ENCODE measurements at places on chromosomes 13 and 19. TPM values are rescaled to one million over a fixed set of nuclear protein-coding genes. Genes with fewer than 3 reads are reported as not detected.

PTBP1 gene
- total RNA-seq: 137 TPM

TMEM145 gene
- 0.69 TPM for total RNA-seq

COL4A2 gene
- total RNA-seq: 202 TPM

CDX2 gene
- total RNA-seq: not detected

ZNF628 gene
- 1.0 TPM for total RNA-seq

CGB5 gene
- not detected for total RNA-seq

TBXA2R gene
- 7.3 TPM for total RNA-seq

COMMD6 gene
- 243 TPM for total RNA-seq

DNA sequence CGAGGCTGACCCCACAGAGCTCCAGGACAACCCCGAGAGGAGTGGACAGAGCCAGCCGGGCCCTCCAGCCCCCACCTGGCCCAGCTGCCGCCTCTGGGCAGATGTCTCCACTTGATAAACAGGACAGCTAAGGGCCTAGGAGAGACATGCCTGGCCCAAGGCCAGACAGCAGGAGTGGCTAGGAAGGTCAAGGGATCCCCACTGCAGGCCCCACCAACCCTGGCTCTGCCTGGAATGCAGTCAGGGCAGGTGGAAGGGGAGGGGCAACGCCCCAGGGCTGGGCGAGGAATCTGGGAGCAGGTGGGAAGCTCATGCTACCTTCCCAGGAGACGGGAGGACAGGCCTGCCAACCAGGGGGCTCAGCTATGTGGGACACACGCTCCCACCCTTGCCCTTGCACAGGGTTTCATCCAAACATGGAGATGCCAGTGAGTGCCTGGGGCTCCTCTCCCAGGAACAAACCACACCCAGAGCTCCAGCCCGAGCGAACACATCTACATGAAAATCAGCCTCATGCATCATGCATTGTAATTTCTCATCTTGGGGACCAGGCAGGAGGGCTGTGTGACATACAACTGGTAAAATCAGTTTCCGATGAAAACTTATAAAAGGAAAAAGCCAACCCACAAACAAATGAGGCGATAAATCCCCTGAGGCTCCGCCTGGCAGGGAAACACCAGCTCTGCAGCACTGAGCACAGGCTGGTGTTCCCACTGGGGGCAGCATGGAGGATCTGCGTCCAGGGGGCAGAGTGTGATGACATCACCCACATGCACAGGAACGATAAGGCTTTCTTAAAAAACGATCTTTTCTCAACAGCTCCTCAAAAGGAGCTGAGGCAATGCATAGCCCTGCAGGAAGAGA is 25.0 kb downstream of the SH3GL1 start:
- H3K27me3 ChIP-seq: no peaks in the 10 kb centered on the region
- H3K4me3 ChIP-seq: no peak overlapping the region
- H3K36me3 ChIP-seq: no peaks in the 10 kb centered on the region
- H3K4me1 ChIP-seq: peaks cover 22% of the 10 kb centered on the region
- peak overlapping the region; percentile 70 for H3K27ac ChIP-seq

GRCh38 chr19:31718032-31718431 is 368.8 kb upstream of the TSHZ3 start:
- no peaks in the 10 kb centered on the region for H3K4me1 ChIP-seq
- no peaks in the 10 kb centered on the region for H3K27me3 ChIP-seq
- H3K36me3 ChIP-seq: no peaks in the 10 kb centered on the region
- no peak for DNase-seq
- no peak overlapping the region for H3K4me3 ChIP-seq

- H3K27me3 ChIP-seq: no peaks in the 10 kb centered on the region
- no peak for DNase-seq
- H3K4me1 ChIP-seq: no peaks in the 10 kb centered on the region
- no peak overlapping the region for H3K4me3 ChIP-seq
- H3K36me3 ChIP-seq: no peaks in the 10 kb centered on the region
Observed at GRCh38 chr13:45544520-45544919, 71.0 kb downstream of the ERICH6B start.

GRCh38 chr19:58385313-58385890 is 1.7 kb upstream of the RPS5 start:
- no peaks in the 10 kb centered on the region for H3K36me3 ChIP-seq
- H3K4me1 ChIP-seq: peaks cover 21% of the 10 kb centered on the region
- H3K27me3 ChIP-seq: no peaks in the 10 kb centered on the region
- no peak for DNase-seq

- H3K4me3 ChIP-seq: peak within 1 kb of the TSS; percentile 63
- H3K27ac ChIP-seq: peak within 1 kb of the TSS; percentile 70
- H3K27me3 ChIP-seq: no peaks in the 10 kb centered on the region
- no peaks in the 10 kb centered on the region for H3K36me3 ChIP-seq
- peak; percentile 54 for DNase-seq
Observed at GRCh38 chr13:21670883-21671619, at the start of gene FGF9. FGF9 (plus strand) TSS chr13:21671073; CDS start chr13:21671913, 840 bp downstream.

GRCh38 chr19:2194513-2195078 is 30.9 kb downstream of the DOT1L start:
- no peak for DNase-seq
- no peak overlapping the region for H3K27ac ChIP-seq
- no peaks in the 10 kb centered on the region for H3K27me3 ChIP-seq
- H3K4me3 ChIP-seq: no peak overlapping the region
- H3K4me1 ChIP-seq: no peaks in the 10 kb centered on the region

DNA sequence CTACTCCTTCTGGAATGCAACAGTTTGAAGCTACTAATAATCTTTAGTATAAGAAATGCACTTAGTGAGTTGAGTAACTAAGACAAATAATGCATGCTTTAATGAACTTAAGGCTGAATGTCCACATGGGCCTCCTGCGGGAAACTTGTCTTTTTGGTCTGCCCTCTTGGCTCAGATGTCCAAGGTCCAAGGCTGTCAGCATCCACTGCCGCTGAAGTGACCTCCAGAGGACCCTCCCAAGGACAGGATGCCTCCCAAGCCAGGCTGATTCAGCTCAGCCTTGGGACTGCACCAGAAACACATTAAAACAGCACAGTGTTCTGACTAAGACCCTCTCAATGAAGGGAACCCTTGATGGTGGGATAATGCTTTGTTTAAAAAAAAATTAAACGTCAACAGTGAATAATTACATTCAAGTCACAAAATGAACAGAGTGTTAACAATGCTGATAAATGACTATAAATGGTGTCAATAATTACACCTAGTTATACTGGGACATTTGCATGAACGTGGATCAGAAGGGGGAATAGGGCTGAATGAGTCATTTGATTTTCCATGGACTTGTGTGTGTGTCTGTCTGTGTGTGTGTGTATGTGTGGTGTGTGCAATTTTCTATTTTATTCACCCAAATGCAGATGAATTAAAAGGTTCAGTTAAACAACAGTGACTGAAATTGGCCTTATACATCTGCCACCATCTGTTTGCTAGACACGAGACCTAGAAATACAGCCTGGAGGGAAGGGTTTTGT is 150.5 kb downstream of the COL4A1 start:
- no peak for DNase-seq
- H3K4me1 ChIP-seq: no peaks in the 10 kb centered on the region
- H3K4me3 ChIP-seq: no peak overlapping the region
- no peaks in the 10 kb centered on the region for H3K36me3 ChIP-seq

DNA sequence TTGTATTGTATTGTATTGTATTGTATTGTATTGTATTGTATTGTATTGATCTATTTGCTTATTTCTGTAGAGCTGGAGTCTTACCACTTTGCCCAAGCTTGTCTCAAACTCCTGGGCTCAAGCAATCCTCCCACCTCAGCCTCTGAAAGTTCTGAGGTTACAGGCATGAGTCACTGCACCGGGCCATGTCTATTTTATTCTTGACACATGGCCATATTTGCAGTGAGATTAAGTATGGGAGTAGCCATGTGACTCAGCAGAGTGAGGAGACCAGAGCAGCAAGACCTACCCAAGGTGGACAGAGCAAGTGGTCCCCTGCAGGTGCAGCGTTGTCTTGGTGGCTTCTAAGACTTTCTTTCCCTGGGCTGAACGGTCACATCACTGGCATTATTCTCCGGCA is 49.1 kb upstream of the UBAC2 start:
- no peaks in the 10 kb centered on the region for H3K36me3 ChIP-seq
- H3K27me3 ChIP-seq: no peaks in the 10 kb centered on the region
- no peak overlapping the region for H3K27ac ChIP-seq
- no peaks in the 10 kb centered on the region for H3K4me1 ChIP-seq
- no peak overlapping the region for H3K4me3 ChIP-seq
- DNase-seq: no peak

DNA sequence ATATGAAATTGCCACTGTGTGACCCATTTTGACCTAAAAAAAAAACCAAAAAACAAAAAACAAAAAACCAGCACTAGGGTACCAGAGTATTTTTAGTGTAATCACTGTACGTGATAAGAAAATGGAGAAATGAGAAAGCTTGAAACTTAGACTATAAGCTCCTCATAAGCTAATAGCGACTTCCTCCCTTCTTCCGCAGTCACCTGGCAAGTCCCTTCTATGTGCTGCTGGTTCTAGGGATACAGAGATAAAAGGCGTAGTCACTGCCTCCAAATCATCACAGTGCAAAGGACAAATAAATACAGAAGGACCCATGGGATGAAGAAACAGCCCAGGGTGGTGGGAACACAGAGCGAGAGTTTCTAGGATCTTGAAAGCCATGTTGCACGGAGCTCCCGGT is 190.3 kb downstream of the TM9SF2 start:
- H3K4me1 ChIP-seq: no peaks in the 10 kb centered on the region
- no peak for DNase-seq
- no peaks in the 10 kb centered on the region for H3K36me3 ChIP-seq
- H3K4me3 ChIP-seq: no peak overlapping the region
- H3K27me3 ChIP-seq: no peaks in the 10 kb centered on the region

DNA sequence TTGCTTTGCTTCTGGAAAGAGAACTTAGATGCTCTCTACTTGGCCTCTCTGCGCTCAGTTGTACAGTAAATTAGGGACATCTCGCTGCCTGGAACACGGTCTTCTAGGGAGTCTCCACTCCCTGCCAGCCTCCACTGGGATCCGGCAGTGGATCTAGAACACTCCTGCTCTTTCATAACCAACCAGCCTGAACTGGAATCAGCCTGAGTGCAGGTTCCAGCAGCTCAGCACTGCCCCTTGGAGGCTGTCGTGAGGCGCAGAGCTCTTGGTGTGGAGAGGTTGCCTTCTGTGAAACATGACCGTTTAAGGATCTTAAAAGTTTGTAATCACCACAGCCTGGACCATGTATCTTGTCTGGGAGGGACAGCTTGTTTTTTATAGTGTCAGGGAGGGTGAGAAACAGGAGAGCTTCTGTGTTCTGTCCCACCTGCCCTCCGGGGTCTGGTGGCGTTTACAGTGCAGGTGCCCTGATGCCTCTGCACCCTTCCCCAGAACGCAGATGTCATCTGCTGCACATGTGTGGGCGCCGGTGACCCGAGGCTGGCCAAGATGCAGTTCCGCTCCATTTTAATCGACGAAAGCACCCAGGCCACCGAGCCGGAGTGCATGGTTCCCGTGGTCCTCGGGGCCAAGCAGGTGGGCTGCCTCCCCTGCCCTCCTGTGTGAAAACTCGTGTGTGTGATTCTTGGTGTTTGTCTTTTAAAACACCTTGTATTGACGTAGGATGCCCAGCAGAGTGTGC is 24.8 kb downstream of the UPF1 start:
- no peaks in the 10 kb centered on the region for H3K36me3 ChIP-seq
- no peaks in the 10 kb centered on the region for H3K27me3 ChIP-seq
- H3K4me1 ChIP-seq: no peaks in the 10 kb centered on the region
- no peak overlapping the region for H3K27ac ChIP-seq

DNA sequence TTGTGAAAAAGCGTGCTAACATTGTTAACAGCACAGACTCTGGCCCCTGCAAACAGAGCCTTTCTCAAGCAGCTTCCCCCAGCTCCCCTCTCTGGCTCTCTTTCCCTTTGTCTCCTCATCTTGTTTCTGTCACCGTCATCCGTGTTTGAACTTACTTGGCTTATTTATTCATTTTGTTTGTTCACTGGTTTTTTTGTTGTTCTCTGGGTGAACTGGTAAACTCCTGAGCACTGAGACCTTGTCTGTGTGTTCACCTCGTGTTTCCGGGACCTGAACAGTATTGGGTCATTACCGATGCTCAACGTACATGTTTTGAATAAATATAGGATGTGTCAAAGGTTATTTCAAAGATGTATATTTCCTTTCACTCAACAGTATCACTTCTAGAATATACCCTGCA is 92.4 kb upstream of the USP29 start:
- H3K27ac ChIP-seq: no peak overlapping the region
- H3K27me3 ChIP-seq: no peaks in the 10 kb centered on the region
- no peak for DNase-seq
- H3K4me1 ChIP-seq: no peaks in the 10 kb centered on the region

DNA sequence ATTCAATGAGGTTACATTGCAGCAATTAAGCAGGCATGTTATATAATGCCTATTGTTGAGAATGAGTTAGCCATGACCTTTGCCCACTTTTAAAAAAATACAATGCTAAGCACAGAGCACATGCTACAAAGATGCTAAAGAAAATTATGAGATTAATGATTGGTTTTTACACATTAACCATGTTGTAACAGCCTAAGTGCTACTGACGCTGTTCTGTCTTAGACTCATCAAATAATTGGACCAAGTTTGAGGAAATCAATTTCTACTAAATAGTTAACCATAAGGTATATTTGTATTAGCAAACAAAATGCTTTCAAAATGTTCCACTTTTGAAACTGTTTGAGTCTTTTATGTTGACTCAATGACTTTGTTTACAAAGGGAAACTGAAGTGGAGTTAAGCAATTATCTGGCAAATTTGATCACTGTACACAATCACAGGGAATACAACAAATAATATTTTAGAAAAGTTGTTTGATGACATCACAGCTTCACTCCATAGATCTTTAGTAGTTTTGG is 14.3 kb downstream of the MIR17HG start:
- no peaks in the 10 kb centered on the region for H3K36me3 ChIP-seq
- H3K27me3 ChIP-seq: no peaks in the 10 kb centered on the region
- H3K27ac ChIP-seq: no peak overlapping the region
- DNase-seq: no peak

GRCh38 chr13:99812625-99813024 is 158.9 kb downstream of the ZIC5 start:
- no peaks in the 10 kb centered on the region for H3K4me1 ChIP-seq
- no peaks in the 10 kb centered on the region for H3K27me3 ChIP-seq
- H3K27ac ChIP-seq: no peak overlapping the region
- H3K4me3 ChIP-seq: no peak overlapping the region

DNA sequence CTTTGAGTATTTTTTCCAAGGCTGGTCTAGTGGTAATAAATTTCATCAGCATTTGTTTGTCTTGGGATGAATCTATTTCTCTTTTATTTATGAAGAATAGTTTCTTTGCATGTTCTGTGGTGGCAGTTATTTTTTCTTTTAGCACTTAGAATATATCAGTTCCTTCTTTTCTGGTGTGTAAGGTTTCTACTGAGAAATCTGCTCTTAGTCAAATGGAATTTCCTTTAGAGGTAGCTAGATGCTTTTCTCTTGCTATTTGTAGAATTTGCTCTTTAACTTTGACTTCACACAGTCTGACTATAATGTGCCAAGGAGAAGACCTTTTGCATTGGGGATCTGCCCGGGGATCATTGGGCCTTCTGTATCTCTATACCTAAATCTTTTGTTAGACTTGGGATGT is 4.1 kb upstream of the SIGLEC6 start:
- no peak overlapping the region for H3K27ac ChIP-seq
- no peak for DNase-seq
- H3K36me3 ChIP-seq: no peaks in the 10 kb centered on the region
- H3K4me3 ChIP-seq: no peak overlapping the region
- H3K27me3 ChIP-seq: no peaks in the 10 kb centered on the region

- no peaks in the 10 kb centered on the region for H3K36me3 ChIP-seq
- no peak overlapping the region for H3K27ac ChIP-seq
- no peaks in the 10 kb centered on the region for H3K4me1 ChIP-seq
- DNase-seq: no peak
- H3K27me3 ChIP-seq: no peaks in the 10 kb centered on the region
- H3K4me3 ChIP-seq: no peak overlapping the region
Observed at GRCh38 chr13:109100705-109101304, 471.4 kb downstream of the MYO16 start.
